ENCODE measurements at places on chromosomes 2 and 18. TPM values are rescaled to one million over a fixed set of nuclear protein-coding genes. Genes with fewer than 3 reads are reported as not detected.

- DNase-seq, result no peak
These were observed 290.8 kb downstream of the DYSF start for GRCh38 chr2:71743995-71744675.

DNA sequence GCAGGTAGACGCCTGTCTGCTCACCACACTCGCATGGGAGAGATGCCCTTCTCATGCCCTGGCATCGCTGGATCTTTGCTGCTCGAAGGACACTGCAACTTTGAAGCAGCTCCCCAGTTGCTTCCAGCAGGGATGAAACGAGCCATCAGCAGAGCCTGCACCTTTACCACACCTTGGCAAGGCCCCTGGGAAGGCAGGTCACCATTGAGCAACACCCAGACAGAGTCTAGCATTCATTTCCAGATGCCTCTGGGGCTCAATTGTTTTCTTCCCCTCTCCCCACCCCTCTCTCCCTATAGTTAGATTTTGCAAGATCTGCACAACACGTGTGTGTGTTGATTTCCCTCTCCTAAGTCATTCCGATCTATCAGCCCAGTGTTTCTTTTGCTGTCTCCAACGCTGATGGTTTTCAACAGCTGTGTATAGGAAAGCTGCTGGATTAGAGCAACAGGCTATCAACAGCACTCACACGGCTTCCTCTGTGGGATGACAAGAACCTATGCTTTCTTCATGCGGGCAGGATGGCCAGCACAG, 25.6 kb upstream of the INHBB start:
- no peak for DNase-seq

DNA sequence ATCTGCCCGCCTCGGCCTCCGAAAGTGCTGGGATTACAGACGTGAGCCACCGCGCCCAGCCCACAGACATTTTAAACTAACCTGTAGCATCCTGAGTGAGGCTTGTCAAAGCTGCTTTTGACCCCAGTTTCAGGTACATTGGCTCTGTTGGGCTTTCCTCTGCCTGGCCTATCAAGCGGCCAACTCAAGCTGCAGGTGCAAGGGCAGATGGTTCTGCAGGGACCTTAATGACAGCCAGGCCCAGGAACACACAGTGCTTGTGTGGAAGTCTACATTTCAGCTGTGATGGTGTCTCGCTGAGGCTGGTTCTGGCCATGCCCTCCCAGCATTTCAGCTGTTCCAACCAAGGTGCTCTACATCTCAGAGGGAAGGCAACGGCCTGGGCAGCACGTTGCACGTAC, 18.4 kb downstream of the INPP4A start:
- DNase-seq, result no peak

- no peak for DNase-seq
These were observed 28.5 kb downstream of the GALNT14 start for GRCh38 chr2:31109633-31110192.

TRABD2A gene
- 1.4 TPM for total RNA-seq
